GM04504 (cell line): ENCODE measurements at places on chromosomes 6 and 20.
A peak's percentile ranks its signal among the peaks of the same experiment; 100 is the strongest.

DNA sequence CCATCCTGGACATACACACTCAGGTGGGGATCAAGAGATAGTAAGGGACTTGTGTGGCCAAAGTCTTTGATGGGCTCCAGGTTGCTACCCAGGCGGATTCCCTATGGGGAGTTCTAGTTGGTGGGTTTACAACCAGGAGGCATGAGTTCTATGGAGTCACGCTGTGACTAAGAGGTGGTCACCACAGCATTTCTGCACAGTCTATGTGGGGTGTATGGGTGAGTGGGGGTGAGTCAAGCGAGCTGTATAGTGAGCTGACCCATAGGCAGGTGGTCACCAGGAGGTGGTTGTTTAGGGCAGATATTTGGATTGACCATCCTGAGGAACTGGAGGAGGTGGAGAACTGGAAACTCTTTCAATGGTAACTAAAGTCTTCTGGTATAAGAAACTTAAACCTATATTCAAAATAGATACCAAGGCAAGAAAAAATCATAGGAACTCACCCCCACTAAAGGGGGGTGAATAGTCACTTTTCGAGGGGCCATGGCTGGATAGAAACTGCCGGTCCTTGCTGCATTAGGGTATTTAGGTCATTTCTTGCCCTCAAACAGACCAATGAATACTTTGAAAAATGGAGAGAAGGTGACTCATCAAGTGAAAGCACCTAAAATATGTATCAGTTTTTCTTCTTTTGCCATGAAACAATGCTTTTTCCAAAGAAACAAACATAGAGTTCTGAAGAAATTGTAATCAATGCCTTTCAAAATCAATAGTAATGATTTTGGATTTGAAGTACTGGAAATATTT, 84.3 kb upstream of the NRN1 start:
- no peak for DNase-seq

DNA sequence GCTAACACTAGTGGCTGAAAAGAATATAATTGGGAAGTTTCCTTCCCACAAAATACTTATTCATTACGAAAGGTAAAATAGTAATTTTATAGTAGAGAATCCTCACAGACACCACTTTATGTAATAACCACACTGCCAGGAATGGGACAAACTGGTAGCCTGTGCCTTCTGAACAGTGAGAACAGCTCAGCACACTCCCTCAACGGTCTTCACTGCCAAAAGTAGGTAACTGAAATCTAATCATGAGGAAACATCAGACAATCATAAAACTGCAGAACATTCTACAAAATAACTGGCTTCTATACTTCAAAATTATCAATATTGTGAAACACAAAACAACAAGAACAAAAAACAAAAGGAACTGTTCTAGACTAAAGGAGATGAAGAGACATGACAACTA, 44.1 kb downstream of the NUP153 start:
- no peak for DNase-seq

DNA sequence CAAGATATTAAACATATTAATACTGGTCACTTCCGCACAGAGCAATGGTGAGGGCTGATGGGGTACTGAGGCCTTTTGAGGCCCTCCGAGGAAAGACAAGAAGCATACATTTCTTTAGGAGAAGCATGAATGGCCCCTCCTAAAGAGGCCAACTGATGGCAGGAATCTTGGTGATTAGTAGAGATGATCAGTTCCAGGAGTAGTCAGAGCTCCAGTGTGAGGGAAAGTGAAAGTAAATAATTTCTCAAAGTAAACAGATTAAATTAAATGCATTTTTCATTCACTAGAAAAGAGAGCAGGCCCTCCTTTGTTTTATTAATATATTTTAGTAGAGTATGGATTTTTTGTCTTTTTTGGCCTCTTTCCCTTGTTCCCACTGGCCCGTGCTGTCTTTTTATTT, 38.2 kb downstream of the NOX3 start:
- DNase-seq = no peak

DNA sequence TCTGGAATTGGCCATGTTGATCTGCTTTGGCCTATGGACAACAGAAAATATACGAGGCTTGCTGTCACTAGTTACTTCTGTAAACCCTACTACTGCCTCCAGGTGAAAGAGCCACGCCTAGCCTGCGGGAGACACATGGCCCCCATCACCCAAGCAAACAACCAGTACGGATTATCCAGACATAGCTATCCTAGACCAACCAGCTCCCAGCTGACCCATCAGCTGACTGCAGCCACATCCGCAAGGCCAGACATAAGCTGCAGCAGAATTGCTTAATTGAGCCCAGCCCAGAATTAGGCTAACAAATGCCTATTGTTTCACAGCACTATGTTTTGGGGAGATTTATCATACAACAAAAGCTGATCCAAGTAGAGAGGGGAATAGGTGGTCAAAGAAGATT, 13.5 kb downstream of the REV3L start:
- DNase-seq = no peak

GRCh38 chr20:53274365-53274764, 302.2 kb downstream of the TSHZ2 start:
- no peak for DNase-seq

DNA sequence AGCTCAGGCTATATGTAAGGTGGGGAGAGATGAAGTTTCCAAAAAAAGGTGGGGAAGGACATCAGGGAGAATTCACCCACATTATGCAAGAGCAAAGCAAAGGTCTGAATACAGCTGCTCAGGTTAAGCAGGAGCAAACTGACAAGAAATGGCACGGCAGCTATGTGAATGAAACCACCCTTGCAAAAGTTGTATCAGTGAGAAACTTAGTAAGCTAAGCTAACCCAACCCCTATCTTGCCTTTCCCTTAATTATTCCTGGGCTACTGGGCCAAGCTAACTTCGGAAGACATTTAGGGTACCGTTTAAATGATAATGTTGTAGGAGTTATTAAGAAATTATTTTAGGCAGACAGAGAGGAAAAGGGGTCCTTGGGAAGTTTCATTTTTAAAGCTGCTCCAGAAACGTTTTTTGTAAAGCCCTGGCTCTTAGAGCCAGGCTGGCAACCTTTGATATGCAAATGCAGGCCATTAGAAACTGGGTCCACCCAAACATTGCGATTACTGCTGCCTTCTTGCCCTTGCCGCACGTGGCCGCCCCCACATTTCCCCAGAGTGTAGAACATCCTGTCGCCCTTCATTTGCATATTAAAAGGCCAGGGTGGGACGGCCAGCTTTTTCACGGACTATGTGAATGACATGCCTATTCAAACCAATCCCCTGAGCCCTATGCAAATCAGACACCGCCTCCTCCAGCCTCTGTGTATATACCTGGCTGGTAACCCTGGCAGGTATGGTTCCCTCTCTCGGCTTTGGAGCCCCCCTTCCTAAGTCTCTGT, 60.5 kb upstream of the SAMD5 start:
- DNase-seq = no peak

GRCh38 chr20:12358006-12358654, 440.4 kb downstream of the BTBD3 start:
- no peak for DNase-seq

DNA sequence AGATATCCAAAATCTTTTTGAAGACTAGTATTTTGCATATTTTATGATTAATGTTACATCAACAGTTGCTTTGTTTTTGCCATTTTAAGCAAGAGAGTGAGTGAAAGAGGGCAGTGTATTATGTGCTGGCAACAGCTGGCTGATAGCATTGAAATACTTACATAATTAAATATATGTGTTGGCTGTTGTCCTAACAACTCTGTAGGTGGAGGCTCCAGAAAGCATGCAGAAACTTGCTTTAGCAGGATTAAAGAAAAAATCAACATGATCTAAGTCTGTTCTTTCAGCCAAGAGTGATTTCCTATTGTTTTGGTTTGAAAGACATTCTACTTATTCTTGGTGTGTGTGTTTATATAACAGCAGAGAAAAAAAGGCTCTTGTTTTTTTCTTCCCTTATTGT, 127.5 kb downstream of the CDKAL1 start:
- no peak for DNase-seq

DNA sequence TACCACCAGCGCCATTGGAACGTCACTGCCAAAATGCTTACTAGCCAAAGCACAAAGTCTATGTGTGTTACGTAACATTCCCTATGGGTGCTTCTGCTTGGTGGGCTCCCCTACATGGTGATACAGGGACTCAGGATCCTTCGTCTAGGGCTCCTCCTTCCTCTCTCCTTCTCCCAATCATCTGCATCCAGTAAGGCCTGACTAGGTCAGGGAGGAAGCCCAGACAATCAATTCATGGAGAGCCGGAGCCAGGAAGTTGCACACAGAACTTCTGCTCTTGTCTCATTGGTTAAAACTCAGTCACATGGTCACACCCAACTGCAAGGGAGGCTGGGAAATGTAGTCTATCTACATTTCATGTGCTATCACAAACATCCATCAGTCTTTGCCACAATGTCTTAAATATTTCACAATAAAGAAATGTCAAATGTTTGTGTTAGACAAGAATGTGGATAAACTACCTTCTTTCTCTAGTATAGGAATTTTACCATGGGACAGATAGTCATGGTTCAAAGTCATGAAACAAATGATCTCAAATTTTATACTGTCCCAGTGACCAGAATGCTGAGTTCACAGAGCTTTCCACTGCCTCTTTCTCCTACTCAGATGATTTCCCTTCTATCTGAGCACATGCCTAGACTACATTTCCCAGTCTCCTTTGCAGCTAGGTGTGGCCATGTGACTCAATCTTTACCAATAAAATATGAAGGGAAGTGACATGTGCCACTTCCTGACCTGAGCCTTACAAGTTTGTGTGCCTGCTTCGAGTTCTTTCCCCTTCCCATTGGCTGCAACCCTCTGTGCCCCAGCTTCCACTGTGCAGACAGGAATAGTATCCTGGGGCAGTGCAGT, 9.3 kb upstream of the KCNK15 start:
- peak; percentile 68 for DNase-seq

DNA sequence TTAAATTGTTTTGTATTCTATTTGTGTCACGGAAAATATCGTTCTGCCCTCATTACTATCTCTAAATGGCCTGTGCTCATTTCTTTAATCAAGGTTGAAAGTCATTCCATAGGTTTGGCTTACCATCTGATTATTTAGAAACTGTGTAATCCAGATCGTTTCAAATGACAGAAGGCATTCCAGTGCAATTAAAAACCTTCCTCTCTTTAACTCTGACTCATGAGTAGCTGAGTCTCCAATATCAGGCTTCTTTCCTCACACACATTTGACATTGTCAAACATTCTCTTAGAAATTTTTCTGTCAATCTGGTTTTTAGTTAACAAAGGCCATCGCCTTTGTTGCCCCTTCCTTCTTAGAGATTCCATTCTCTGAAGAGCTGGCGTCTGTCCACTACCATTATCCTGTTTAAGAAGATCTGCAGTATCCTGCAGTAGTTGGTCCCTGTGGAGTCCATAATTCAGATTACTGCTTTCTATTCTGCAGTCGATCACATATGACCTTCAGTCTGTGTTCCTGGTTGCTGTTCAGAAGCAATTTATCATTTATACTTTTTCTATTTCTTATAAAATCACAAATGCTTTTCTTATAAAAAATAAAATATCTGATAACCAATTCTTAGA, 3.9 kb upstream of the TRDN start:
- no peak for DNase-seq

GRCh38 chr6:170295510-170296422, 4.9 kb upstream of the DLL1 start:
- no peak for DNase-seq

DNA sequence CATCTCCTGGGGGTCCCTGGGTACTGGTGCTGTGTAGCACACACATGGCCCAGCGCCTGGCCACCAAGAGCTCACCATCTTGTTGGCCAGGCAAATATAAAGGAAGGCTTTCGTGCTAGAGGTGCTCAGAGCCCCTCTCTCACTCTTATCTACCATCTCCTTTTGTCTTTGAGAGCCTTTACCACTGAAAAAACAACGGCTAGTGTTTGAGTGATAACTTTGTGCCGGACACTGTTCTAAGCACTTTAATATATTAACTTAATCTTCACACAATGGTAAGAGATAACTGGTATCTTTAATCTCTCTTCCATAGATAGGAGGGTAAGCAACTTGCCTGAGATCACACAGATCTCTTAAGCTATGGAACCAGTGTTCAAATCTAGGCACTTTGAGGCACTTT, 21.5 kb upstream of the ARHGAP18 start:
- DNase-seq = no peak
